Activated T-helper 9 cell treated with anti-CD3 and anti-CD28 coated beads, Interleukin-2, amount 50 U/mL, for 16 hours (primary cell): ENCODE measurements at places on chromosomes 4 and X.

GRCh38 chrX:110514509-110514908 lies 155.9 kb downstream of the RTL9 start:
- no peak for DNase-seq

- DNase-seq = no peak
These were observed 9.5 kb downstream of the GAB1 start for GRCh38 chr4:143346206-143346605.

DNA sequence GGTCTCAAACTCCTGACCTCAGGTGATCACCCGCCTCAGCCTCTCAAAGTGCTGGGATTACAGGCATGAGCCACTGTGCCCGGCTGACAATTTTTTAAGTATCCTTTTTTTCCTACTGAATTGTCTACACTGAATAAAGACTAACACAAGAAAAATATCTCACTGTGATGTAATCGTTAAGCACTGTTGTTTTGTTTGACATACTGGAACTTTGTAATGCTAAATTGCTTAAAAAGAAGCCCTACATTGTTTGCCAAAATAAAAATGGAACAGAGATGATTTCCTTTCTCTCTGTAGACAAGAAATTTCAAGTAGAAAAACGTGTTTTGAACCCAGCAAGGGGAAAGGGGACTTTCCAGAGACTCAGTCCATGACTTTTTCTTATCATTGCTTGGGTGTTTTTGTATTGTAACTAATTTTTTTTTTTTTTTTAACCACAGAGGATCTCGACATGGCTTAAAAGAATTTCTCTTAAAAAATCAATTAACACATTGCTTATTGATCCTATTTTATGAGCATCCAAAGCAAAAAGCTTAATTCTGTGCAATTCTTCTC lies 74.9 kb downstream of the TMEM156 start:
- DNase-seq = no peak

DNA sequence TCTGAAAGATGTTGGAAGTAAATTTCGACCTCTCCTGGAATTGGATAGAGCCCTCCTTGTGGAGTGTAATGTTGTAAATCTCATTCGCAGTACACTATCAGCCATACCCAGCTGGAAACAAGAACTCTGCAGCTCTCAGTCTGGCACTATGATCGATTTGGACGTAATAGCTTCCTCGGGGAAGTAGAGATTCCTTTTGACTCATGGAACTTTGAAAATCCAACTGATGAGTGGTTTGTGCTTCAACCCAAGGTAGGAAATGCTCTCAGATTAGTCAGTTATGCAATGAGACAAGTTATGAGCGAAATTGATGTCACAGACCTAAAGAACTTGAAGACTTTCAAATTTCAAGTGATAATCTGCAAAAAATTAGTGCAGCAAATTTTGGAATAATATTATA lies 103.9 kb downstream of the SYTL5 start:
- no peak for DNase-seq

DNA sequence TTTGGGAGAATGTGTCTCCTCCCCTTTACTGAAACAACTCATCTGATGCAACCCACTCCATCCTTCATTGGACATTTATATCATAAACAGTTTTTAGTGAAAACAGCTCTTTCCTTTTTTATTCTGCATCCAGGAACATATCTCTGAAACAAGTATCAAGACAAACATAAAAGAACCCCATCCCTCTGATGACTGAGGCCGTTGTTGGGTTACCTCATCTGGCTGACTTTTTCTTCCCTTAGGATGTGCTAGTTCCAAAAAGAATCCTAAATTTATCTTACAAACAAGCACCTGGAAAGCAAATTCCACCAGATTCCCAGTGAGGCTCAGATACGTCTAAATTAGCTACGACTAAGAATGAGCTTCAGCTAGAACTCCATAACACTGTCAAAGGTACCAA lies 483.7 kb upstream of the INTU start:
- no peak for DNase-seq

- no peak for DNase-seq
These were observed 8.0 kb upstream of the ANXA3 start for GRCh38 chr4:78543424-78544125.

DNA sequence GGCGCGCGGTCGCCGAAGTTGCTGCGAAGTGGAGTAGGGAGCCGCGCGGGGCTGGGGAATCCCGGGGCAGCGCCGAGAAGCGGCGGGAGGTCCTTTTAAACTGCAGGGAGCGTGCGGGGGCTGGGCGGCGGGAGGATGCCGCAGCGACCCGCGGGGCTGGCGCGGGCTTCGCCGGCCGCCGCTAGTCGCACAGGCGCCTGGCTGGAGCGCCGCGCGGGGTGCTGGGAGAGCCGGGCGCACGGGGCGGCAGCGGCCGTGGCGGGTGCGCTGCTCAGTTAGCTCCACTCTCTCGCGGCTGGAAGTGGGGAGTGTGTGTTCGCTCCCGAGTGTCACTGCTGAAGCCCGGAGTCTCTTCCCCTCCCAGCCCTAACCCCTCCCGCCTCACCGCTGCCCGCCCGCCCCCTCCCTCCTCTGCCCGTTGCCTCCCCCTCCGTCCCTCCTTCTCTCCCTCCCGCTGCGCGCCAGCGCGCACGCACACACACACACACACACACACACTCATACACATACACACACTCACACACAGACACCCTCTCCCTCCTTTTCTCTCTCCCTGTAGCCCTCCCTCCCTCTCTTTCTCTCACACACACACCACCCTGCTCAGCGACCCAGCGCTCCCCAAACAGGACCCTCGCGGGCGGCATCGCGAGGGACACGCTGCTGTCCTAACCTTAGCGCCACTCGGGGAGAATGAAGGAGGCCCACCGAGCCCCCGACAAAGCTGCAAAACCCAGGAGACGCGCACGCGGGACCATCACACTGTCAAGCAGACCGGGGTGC lies at the start of gene NDNF:
NDNF (minus strand) TSS at position 312 of the 780 bp plus-strand sequence. CDS start 26,698 bp downstream, outside the sequence.
- DNase-seq = peak; percentile 28

GRCh38 chr4:145939856-145940255 lies 1.2 kb upstream of the ZNF827 start:
- DNase-seq = no peak

DNA sequence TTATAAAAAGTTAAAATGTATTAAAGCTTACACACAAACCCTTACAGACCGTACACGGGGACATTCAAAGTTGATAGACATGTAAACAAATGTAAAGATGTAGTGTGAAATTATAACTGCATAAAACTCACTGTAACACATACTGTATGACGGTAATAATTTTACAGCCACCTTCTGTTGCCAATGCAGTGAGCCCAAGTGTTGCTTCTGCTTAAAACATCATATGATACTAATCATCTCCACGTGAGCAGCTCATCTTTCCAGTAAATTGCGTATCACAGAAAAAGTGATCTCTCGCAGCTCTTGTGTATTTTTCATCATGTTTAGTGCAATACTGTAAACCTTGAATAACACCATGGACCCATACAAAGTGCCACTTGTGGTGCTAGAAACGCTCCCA lies 233.2 kb downstream of the STK32B start:
- DNase-seq = no peak

DNA sequence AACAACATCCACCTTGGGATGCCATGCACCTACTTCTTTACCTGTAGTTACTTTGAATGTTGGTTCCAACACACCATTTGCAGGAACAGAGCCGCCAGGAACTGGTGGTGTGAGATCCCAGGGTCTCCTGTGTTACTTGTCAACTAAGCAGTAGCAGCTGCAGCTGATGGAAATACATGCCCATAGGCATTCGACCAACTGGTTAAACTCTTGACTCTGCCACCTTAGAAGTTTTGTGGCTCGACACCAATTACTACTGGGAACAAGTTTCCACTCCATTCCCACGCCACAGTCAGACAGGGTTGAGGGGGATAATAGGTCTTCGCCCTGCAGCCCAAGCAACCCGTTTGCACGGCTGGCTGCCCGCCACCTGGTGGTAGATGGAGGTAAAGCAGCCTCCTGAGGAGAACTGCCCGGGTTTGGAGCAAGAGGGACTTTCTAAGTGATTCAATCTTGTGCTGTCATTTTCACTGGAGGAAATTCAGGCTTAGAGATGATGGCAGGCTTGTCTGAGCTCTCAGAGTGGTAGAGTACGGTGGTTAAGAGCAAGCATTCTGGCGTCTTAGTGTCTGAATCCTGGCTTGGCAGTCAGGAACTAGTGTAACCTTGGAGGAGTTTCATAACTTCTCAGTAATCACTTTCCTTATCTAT lies 119.1 kb upstream of the TRIM2 start:
- peak; percentile 75 for DNase-seq

GRCh38 chr4:104983615-104984179 lies 163.0 kb upstream of the TET2 start:
- no peak for DNase-seq

GRCh38 chr4:76365636-76366035 lies 55.3 kb downstream of the CCDC158 start:
- no peak for DNase-seq

DNA sequence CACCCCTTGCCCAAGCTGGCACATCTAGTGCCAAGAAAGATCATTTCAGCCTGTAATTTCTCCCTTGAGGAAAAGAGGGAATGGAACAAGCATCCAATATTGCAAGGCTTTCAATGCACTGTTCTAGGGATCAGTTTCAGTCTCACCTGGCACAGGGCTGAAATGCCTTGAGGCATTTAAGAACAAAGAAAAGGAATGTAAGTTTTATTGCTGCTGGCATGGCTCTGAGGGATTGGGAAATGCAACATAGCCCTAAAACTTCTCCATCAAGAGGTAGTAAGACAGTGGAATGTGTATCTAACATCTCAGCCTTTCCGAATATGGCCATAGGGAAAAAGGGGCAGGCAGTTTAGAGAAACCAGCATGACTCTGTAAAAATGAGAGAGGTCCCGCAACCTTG lies 732.6 kb upstream of the LCORL start:
- no peak for DNase-seq

GRCh38 chr4:76765473-76766183 lies 132.3 kb downstream of the SOWAHB start:
- no peak for DNase-seq

DNA sequence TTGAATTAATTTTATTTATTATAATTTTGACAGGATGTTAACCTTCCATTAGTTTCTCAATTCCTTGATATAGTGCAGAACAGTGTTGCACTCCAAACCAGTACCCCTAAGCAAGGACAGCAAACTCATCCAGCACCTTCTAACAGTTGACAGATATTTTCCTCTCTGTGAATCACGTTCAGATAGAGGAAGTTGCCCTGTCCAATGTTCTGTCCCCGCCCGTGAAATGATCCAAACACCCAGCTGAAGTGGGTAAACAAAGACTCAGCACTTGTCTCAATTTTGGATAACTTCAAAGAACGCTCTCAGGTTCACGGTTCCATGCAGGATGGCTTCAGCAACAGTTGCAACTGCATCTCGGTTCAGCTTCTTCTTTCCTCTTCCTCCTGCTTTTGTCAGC lies 1240.0 kb upstream of the ADGRL3 start:
- no peak for DNase-seq

DNA sequence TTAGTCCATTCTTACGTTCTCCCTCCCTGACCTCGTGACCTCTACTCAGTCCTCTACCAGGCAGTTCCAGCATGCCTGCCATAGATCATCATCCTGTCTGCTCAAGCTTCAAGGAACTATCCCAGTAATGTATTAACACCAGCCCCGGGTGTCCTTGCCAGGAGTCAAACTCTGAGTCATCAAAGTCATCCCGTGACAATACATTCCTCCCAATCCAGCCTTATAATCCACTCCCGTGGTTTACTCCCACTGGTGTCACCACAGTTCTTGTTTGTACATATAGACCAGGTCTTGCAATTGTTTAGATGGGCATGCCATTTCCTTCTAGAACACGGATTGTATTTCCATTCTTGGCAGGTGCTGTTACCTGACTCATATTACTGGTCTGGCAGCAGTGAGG lies 68.7 kb upstream of the TAB3 start:
- DNase-seq = no peak

- peak; percentile 41 for DNase-seq
These were observed 373.0 kb upstream of the RASGEF1B start for GRCh38 chr4:81844717-81845116.

DNA sequence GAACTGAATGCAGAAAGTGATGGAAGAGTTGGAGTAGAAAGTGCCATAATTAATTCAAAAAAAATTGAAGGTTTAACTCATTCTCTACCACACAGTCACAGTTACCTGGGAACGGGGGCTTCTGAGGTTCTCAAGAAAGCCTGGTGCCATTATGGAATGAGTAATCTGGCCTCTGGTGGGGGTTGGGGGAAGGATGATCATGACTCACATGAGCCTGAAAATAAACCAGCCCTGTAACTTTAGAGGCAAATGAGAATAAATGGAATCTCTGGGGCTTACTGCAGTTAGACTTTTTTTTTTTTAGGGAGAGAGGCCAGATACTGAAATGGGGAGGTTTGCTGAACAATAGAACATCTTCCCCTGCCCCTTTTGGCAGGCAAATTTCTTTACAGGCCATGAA lies 55.3 kb downstream of the SOD3 start:
- no peak for DNase-seq

DNA sequence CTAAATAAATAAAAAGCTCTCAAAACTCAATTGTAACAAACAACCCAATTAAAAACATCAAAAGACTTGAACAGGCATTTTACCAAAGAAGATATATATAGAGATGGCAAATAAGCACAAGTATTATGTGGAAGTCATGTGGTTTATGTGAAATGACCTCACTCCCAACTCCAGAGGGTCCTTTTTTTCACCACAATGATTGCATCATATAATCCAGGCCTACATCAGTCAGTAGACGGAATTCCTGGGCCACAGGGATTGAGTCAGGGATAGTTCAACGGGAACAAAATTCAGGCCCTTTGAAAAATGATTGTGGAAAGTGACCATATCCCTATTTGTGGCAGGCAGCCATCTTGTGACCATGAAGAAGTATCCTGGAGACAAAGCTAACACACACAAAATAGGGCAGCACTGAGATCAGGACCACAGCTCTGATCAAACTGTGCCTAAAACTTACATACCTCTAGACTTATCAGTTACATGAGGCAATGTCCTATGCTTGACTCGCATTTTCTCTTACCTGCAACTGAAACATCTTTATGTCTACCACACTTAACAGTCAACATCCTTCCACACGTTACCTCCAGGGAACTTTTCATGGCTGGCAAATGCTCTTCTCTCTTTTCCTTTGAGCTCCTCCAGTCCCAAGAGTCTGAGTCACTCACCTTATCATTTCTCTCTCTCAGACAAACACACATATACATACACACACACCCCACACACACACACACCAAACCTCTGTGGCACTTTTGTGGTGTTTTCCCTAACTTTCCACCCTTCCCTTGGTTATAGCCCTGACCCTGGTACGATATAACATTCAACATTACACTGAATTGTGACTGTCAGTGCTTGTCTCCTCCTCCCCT lies 113.5 kb downstream of the PHF8 start:
- DNase-seq = no peak

GRCh38 chr4:36029951-36030350 lies 214.4 kb downstream of the ARAP2 start:
- DNase-seq = no peak

GRCh38 chrX:40414335-40414734 lies 166.4 kb upstream of the ATP6AP2 start:
- no peak for DNase-seq

GRCh38 chr4:161444626-161445025 lies 719.2 kb downstream of the FSTL5 start:
- no peak for DNase-seq

DNA sequence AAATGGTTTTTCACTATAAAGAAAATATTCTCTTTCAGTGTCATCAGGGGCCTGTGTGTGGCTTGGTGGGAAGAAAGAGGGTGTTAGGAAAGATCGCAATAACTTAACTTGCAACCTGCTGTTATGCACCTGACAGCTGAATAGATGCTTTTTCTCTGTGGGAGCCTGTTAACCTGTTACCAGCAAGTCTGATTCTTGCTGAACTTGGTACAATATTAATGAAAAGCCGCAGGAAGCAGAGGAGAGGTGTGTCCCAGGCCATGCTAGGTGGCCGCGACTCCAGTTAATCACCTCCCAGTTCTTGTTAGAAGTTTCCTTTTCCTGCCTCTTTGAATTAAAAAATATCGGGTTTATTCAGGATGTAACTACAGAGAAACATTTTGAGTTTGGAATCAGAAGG lies 494.8 kb upstream of the AGA start:
- DNase-seq = no peak
